ENCODE measurements at places on chromosomes 5 and 9.
A peak's percentile ranks its signal among the peaks of the same experiment; 100 is the strongest.

GRCh38 chr9:83521411-83521810 is 16.8 kb downstream of the FRMD3 start:
- DNase-seq = no peak

DNA sequence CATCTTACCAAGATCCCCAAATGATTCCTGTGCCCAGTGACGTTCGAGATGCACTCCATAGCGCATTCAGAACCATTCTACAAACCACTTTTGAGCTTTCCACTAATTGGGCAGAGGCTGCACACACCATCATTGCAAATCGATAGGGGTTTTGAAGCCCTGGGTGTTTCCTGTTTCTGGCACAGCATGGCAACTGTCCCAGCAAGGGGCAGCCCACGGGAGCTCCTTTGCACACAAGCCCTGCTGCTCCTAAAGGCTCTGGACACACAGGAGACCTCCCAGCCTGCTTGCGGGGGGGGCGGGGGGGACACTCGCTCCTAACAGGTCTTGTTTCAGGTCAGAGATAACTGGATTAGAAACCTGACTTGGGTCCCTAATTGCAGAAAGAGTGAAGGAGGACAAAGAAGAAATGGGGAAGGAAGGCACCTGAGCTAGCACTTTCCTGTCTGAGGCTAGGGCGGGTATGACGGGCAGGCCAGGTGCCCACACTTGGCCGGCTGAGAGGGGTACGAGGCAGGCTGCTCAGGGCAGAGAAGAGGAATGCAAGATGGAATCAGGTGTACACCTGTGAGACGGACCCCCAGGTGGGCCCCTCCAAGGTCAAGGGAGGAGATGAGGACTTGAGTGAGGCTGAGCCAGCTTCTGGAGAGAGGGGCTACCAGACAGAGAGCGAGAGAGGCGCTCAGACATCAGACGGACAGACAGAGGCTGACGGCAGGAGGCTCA is 820 bp downstream of the FBP1 start:
- no peak for DNase-seq

- no peak for DNase-seq
Observed at GRCh38 chr5:179241175-179241574, 104.1 kb downstream of the ADAMTS2 start.

DNA sequence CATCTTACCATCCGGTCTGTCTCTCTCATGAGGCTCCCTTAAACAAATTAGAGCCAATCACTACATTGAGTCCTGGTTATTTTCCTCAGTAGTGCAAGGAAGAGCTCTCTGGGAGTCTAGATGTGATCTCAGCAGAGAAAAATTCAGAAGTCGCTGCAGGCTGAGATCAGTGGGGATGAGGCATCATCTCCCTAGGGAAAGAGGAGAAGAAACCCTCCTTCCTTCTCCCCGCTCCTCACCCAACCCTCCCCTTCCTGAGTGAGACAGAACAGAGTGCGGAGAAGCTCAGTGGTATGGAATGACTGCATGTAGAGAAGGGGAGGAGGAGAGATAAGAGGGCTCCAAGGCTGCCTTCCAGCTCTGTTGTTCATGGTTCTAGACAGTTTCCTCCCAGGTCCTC is 80.5 kb downstream of the PAPPA start:
- DNase-seq = no peak

- DNase-seq = no peak
Observed at GRCh38 chr5:13108265-13108664, 836.2 kb downstream of the DNAH5 start.

DNA sequence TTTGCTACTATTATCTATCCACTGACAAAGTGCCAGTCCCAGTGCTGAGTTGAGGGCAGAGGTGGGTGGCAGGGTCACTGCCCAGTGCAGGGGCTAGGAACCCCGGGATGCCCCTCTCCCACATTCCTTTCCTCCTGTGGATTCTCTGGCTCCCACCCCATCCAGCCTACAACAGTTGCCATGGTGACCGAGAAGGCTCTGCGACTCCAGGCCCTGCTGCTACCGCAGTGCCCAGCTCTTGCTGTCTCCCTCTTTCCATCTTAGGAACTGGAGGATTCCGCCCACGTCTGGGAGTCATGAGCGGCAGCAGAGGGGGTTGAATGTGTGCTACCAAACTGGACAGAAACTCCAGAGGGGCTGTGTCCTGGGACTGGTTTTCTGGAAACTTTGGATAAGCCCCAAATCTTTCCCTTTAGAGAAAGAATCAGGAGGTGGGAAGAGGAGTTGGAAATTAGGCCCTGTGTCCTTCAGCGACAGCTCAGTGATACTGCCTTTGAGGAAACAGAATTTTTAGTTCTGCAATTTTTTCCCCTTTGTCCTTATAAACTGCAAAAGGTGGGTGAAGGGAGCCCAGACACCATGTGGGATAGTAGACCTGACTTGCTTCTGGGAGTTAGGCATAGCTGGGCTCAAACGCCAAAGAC is 20.7 kb upstream of the C5orf47 start:
- DNase-seq = no peak

- no peak for DNase-seq
Observed at GRCh38 chr5:95110118-95110517, 174.8 kb downstream of the MCTP1 start.

DNA sequence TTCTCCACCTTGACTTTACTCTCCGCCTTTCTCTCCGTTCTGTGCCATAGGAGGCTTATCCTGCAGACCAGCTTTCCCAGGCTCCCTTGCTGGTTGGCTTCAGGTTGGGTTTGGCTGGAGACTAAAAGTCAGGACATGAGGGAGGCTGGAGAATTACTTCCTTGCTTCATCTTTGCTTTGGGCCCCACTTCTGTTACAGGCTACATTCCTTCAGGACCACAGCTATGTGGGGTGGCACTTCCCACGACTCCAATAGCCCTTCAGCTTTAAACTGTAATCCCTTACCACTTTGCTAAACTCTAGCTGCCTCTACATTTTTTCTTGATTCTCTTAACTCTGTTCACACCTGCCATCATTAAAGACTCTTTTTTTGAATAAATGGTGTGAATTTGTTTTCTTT is 186.7 kb upstream of the NR4A3 start:
- no peak for DNase-seq

- DNase-seq = no peak
Observed at GRCh38 chr5:145824040-145824439, 11.1 kb downstream of the PRELID2 start.

- no peak for DNase-seq
Observed at GRCh38 chr5:149915392-149916260, 29.0 kb downstream of the PDE6A start.

- no peak for DNase-seq
Observed at GRCh38 chr5:143676802-143677201, 135.2 kb upstream of the HMHB1 start.

GRCh38 chr9:84371737-84372136 is 31.2 kb upstream of the SLC28A3 start:
- DNase-seq = peak; percentile 38

- no peak for DNase-seq
Observed at GRCh38 chr5:149044453-149045088, 18.3 kb downstream of the SH3TC2 start.

GRCh38 chr5:134824681-134825080 is 21.1 kb upstream of the C5orf24 start:
- DNase-seq = no peak

DNA sequence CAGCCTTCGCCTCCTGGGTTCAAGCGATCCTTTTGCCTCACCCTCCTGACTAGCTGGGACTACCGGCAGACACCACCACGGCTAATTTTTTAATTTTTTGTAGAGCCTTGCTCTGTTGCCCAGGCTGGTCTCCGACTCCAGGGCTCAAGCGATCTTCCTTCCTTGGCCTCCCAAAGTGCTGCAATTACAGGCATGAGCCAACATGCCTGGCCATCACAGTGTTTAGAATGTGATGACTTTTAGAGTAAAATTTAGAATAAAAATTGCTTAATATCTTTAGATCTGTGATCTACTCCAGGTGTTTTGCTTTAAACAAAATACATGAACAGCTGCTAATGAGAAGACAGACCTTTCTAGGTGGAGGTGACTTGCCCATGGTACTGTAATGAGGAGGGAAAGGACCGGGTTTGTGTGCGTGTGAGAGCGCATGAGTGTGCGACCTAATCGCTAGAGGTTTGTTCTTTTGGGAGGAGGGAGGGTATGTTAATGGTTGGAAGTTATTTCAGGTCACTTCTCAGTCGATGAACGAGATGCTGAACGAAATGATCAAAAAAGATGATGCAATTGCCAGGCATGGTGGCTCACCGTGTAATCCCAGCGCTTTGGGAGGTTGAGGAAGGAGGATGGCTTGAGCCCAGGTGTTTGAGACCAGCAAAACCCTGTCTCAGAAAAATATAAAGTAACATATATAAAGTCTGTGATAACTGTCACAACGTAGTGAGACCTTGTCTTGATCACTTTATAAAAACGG is 2.0 kb downstream of the CNOT6 start:
- DNase-seq = no peak

GRCh38 chr5:10800852-10801251 is 39.8 kb upstream of the DAP start:
- DNase-seq = no peak

- DNase-seq = no peak
Observed at GRCh38 chr5:116892993-116893392, 318.4 kb upstream of the SEMA6A start.

GRCh38 chr9:127182901-127183746 is 60.7 kb upstream of the ANGPTL2 start:
- no peak for DNase-seq

DNA sequence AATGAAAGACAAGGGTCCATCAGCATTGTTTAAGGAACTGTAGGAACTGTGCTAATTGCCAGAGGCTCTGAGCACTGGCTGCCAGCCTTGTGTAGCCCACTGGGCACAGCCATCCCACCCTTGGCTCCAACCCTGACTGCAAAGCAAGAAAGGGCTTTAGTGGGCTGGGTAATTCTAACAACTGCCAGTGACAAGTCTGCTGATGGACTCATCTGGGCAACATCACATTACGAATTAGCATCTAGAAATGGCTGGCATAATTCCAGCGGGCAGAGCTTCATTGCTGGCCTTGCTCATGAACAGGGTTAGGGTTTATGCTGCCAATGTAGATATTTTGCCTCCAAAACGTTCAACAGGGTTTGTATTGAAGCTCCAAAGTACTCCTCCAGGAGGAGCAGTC is 326.9 kb downstream of the ARHGEF28 start:
- DNase-seq = no peak

- DNase-seq = no peak
Observed at GRCh38 chr5:45604092-45604491, 92.1 kb downstream of the HCN1 start.

GRCh38 chr5:156295431-156295830 is 31.5 kb upstream of the SGCD start:
- DNase-seq = no peak

DNA sequence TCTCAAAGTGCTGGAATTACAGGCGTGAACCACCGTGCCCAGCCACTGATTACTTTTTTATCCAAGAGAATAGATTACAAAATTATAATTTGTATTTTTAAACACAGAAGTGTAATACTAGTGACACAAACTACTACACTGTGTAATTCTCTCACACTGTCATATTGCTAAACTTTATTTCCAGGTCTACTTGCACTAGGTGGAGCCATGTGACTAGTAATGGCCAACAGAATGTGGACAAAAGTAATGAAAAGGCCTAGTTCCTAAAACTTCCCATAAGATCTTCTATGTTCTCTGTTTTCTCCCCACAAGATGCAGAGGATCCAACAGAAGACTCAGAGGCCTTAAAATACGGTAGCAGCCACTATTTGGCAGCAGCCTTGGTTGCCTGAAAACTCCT is 27.3 kb downstream of the NADK2 start:
- peak; percentile 40 for DNase-seq

DNA sequence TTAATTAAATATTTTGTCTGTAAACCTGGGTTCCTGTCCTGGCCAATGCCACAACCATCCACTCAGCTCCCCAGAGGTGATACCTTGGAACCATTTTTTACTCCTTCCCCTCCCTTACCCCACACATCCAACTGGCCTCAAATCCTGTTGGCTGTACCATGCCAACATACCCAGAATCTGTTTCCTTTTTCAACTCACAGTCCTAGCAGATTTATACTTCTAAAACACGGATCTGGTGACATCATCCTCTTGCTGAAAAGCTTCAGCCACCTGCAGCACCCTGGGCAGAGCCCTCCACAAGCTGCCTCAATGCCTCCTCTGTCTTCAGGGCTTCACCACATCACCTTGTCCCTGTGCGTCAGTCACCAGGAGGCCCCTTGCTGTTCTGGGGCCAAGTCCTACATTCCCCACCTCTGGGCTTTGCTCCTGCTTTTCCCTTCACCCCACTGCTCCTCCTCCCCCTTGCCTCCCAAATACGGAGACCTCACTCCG is 14.9 kb downstream of the SEMA6A start:
- DNase-seq = no peak

DNA sequence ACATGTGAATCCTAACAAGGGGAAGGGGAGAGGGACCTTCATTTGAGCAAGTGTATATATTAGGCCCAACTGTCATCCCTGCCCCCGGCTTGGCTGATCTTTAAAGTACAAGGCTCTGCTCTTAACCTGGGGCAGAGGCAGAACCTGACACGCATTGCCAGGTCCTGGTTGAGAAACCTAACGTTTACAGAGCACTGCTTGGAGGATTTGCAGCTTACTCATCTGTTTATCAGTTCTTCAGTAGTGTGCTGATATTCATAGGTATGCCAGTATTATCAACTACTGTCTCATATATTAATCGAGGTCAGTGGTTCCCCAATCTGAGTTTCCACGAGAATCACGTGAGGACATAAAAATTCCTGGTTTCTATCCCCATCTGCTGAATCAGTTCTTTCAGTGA is 50.4 kb downstream of the ACO1 start:
- no peak for DNase-seq

DNA sequence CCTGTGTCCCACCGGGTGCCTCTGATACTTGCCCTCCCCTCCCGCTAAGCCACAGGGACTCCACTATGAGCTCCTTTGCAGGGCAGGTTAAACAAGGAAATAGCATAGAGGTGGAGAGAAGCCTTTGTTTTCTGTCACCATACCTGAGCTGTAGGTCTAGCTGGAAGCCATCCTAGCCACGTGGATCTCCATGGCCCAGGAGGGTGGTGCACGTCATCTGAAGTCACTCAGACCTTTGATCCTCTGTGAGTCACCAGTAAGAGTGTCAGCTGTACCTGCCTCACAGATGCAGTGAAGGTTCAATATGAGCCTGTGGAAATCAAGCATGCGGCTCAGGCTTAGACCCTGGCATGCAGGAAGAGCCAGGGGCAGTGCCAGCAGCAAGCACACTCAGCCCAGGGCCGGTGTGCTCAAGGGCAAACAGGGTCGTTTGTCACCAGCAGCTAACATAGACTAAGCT is 55.1 kb downstream of the ASS1 start:
- no peak for DNase-seq

DNA sequence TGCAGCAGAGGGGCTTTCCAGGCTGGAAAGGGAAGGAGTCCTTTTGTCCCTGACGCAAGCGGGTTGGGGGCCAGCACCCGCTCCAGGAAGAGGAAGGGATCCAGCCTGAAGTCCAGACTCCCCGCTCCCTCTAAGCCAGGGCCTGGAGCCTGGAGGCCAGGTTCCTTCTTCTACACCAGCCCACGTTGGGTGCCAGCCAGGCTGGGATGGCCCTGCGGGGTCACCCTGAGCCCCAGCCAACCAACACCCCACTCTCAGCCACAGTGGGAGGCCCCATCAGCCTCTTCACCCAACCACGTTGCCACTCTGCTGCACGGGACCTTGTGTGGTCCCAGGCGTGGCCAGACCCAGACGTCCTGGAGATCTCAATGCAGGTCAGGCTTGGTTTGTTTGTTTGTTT is 970 bp upstream of the FUT7 start:
- no peak for DNase-seq
